IPS DF 19.7 (cell line): ENCODE measurements at places on chromosomes 6 and 20.

DNA sequence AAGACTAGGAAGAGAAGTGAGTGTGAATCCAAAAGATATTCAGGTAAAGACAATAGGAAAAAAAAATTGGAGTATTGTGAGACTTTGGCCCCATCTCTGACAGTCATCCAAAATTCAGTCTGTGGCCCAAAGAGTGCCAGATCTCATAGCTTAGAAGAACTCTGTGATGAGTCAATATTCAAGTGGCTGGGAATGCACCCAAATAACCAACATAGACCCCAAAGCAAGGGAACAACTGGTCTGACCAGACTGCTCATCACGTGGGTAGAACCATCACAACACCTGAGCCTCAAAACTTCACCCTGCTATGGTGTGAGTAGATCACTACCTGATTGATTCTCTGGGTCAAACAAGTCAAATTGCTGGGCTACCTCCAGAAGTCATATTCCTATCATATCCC is 51.1 kb upstream of the TRDN start:
- DNase-seq, result no peak

DNA sequence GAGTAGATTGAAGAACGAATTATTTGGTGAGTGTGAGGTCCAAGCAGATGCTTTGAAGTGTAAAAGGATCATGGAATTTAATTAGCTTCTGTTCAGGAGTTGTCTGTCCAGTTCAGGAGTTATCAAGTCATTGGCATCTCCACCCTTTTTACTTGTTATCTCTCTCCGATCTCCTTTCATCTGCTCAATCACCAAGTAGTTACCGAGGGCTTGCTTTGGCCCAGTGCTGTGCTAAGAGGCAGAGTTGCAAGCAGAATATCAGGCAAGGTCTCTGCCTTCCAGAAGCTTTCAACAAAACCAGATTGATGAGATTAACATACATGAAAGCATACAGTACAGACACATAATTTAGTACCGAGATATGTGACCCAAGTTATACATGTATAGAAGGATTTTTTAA is 10.2 kb upstream of the TNFRSF21 start:
- no peak for DNase-seq

DNA sequence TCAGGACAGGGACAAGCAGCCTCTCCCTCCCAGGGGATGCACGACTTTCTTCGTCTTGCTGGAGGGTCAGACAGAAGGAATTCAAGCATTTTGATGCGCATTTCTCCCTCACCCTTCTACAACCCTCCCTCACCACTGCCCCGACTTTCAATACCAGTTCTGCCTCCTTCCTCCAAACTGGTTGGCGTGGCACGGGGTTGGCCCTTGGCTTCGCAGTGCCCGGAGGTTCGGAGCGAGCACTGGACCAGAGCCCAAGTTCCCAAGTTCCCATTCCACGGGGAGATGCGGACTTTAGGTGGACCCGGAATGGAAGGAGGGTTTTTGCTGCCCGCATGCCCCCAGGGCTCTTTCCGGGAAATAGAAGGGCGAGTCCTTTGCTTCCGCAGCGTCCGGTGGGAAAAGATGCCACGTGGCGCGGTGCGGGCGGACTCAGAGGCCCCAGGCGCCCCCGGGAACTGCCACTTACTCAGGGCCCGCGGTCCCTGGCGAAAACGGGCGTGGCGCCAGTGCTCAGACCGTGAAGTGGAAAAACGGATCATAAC is 8.0 kb upstream of the LAMP5 start:
- no peak for DNase-seq

DNA sequence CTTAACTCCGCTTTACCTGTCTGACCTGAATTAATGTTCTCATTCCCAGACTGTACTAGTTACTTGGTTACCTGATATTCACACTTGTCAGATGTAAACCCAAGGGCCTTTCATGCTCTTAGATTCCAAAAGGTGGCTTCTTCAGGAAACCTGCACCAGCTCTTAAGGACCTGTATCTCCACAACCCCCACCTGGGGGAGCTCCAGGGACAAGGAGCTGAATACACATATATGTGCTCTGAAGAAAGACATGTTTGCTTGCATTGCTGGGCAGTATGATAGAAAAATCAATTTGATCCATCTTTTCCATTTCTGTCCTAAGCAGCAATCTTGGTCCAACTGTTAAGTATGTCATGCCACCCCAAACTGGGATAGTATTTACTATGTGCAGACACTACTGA is 64.8 kb upstream of the POU3F2 start:
- no peak for DNase-seq

DNA sequence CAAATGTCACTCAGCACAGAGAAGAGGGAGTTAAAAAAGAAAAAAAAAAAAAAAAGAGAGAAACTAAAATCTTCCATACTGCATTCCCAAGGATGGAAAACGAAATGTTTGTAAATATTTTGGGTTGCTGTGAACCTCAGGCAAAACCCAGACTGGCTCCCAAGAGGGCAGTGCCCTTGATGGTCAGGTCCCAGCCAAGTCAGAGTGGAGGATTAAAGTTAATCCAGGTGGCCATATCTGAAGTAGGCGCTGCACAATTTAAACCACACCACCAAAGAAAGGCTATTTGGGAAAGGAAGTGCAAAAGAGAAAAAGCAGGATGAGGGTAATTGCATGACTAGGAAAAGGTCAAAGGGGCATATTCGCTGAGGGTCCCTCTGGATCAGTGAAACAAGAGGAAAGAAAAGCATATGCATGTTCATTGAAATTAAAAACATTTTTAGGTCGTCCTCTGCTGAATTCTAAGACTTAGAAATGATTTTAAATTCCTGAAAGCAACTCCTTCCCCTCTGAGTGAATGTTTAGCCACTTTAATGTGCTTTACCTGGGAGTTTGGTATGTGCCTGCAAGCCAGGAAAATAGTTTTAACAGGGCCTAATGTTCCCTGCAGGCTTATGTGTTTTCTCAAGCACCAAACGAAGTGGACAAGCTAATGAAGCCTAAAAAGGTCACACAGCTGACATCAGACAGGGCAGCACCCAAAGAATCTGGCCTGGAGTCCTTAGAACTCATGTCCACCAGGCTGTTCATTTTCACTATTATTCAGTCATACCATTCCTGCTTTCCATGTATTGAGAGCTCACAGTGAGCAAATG is 159.1 kb downstream of the HACE1 start:
- DNase-seq, result no peak

DNA sequence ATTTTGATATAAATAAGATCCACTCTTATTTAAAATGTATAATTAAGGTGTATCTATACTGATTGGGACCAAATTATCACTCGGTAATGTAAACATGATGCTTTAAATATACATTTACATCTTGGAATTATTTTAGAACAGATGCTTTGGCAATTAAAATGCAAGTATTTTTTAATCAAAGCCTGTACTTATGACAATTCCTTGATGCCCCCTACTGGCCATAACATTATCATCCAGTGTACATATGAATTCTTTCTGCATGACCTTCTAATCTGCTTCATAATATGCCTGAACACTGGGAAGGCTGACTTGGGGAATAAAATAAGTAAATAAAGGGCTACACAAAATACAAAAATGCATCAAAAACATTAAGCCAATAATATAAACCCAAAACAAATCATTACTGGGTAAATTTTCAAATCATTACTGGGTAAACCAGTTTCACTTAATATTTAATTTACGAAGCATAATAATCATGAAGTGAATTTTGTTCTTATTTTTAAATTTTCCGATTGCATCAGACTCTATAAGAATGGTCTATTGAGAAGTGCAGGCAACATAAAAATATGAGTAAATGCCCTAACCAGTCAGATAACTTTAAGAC is 65.1 kb downstream of the CGA start:
- DNase-seq, result no peak

- no peak for DNase-seq
Measured at GRCh38 chr20:47676912-47677634, 108.2 kb downstream of the SULF2 start.

- DNase-seq, result no peak
Measured at GRCh38 chr20:53752583-53752970, 158.9 kb upstream of the ZNF217 start.
